CD4-positive, alpha-beta T cell (primary cell): ENCODE measurements at places on chromosomes 16 and 17.
A peak's percentile ranks its signal among the peaks of the same experiment; 100 is the strongest.

DNA sequence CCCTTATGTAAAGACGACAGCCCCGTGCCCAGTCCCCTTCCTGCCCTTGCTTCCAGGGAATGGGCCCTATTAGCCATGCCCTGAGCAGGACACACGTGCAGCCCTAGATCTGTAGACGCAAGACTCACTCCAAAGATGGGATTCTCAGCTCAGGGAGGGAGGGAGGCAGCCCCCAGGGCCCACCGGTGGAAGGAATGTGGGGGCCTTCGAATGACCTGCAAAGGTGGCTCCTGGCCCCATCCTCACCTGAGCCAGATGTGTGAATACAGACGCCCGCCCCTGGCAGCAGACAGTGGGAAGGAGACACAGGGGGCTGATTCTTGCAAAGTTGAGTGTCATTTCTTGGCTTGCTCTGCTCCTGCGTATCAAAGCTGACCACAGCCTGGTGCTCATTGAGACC is 47.8 kb downstream of the LITAF start:
- DNase-seq: no peak

- DNase-seq: no peak
Measured at GRCh38 chr17:70608957-70609356, 439.6 kb downstream of the KCNJ2 start.

DNA sequence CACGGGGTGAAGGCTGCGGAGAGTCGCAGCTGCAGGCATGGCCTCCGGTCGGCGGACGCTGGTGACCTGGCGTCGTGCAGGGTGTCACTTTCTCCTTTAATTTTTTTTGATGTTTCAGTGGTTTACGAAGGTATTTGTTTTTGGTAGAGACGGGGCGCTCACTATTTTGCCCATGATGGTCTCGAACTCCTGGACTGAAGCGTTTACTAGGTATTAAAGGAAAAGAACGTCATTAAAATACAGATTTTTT is 17.1 kb downstream of the ZNF213 start:
- no peak for DNase-seq

GRCh38 chr16:83686726-83687125 is 121.1 kb upstream of the HSBP1 start:
- DNase-seq: no peak

DNA sequence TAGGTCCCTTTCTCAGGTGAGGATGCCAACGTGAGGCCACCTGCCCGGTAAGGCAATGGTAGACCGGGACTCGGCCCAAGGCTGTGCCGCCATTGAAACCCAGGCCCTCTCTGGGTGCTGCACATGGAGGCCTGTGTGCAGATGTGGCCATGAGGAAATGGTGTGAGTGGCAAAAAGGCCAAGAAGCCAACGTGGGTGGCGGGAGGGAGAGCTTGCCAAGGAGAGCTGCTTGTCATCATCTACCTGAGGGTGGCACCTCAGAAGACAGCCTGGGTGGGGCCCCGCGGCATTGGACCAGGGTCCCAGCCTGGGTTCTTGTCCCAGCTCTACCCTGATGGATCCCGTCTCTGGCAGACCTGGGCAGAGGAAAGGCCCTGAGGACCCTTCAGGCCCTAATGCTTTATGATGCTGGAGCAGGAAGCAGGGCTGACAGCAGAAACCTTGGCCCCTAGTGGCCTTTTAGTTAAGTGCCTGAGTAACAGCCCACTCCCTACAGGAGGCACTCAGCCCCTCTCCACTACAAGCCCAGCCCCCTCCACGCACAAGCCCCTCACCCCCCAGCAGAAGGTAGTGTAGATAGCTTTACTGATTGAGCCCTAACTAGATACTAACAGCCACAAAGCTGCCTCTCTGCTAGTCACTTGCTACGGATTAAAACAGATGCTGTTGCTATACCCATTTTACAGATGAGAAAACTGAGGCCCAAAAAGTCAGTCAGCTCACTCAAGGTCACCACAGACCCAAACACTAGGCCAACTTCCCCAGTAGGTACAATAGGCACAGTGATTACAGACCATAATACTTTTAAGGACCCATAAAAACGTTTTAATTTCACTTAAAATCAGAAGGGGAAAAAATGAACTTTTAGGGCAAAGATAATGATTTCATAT is 26.2 kb upstream of the KIFC3 start:
- DNase-seq: no peak

DNA sequence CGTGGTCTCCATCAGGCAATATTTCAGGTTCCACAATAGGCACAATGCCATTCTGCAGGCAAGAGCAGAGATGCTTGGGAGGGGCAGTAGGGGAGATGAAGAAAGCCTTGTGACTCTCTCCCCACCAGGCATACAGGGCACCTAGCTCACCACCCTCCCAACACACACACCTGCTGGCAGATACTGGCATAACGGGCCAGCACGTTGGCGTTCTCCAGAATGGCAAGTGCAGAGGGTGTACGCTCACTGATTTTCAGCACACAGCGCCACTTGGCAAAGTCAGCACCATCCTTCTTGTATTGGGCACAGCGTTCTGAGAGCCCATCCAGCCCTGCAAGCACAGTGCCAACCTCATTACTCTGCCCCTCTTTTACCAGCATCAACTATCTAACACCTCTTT is 2.2 kb downstream of the ALDOC start:
- DNase-seq: peak; percentile 18

- no peak for DNase-seq
Measured at GRCh38 chr17:72503556-72503955, 382.7 kb downstream of the SOX9 start.

GRCh38 chr17:12282056-12282455 is 261.4 kb downstream of the MAP2K4 start:
- DNase-seq: no peak

DNA sequence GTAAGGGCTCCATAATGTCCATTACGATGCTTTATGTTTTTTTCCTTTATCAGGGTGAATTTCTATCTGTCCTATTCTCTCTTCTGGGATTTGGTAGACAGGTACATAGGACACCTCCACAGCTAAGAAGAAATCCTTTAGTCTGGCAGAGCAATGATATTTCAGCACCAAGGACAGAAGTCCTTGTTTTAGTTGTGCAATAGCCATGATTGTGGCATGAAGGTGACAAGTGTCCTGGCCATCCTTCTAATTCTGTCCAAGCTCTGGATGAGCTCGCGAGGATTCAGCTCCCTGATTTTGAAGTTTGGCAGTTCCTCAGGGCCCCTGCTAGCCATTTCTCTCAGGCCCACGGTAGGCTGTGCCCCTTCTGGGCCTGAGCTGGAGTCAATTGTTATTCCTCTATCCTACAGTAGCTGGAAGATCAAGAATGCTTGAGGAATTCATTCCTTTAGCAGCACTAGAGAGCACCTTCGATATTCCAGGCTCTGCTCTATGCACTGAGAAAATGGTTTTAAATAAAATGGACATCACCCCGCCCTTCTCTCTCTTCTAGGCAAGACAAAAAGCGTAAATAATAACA is 320.8 kb downstream of the XYLT1 start:
- no peak for DNase-seq

DNA sequence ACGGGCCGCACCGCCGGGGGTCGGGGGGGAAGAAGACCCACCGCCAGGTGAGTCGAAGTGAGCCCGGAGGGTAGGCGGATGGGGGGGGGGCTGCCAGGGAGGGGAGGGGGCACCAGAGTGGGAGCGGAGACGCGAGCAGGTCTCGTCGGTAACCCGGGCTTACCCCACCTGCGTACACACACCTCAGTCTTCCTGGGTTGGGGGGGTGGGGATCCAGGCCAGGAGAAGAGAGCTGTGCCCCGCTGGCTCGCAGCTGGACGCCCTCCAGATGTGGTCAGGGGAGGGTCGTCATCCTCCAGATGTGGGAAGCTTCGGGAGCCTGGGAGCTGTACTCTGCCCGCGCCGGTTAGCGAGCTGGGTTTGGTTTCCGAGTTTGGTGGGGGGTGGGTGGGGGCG is 1.2 kb downstream of the CACNA1G start:
- no peak for DNase-seq

DNA sequence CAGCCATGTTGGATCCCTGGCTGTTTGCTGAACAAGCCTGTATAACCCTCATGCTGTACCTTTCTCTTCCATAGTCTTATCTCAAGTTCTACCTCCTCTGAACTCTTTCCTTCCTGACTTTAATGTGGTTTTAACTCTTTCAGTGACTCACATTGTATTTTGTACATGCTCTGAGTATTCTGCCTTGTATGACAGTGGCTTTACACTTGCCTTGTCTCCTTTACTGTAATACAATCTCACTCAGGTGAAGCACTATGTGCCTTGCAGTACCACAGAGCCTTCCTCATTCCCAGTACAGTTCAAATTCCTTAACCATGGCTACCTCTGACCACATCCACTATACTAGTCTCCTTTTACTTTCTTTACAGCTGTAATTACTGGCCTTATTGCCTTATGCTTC is 14.1 kb downstream of the PSMD11 start:
- DNase-seq: no peak

DNA sequence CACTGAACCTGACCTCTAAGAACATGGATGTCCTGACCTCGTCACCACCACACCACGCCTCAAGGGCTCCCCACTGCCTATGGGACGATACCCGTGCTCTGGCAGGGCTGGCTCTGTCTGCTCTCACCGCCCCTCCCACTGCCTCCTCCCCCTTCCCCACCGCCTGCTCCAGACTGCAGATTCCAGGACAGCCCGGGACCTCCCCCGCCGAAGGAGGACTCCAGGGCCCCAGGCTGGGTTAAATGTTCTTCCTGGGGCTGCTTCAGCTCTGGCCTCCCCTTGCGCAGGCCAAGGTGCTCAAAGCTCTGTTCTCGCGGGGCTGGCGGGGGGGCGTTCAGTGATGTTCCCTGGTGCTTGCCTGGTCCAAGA is 3.1 kb downstream of the NPW start:
- DNase-seq: no peak

GRCh38 chr16:89135971-89136765 is 35.4 kb upstream of the CDH15 start:
- no peak for DNase-seq

DNA sequence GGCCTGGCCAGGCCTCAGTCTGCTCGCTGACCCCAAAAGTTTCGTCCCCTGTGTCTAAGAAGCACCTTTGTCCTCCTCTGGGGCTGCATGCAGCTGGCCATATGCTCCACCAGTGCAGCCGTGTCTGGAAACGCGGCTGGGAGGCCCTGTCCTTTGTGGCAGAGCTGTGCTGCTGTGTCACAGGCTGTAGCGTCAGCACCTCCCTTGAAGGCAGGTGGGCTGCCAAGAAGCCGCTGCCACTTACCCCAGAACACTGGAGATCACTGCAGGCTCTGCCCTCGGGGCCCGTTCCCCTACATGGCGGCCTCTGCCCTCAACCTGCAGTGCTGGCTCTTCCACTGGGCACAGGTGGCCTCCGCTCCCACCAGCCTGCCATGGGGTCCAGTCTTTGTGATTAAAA is 15.7 kb upstream of the MC1R start:
- no peak for DNase-seq

DNA sequence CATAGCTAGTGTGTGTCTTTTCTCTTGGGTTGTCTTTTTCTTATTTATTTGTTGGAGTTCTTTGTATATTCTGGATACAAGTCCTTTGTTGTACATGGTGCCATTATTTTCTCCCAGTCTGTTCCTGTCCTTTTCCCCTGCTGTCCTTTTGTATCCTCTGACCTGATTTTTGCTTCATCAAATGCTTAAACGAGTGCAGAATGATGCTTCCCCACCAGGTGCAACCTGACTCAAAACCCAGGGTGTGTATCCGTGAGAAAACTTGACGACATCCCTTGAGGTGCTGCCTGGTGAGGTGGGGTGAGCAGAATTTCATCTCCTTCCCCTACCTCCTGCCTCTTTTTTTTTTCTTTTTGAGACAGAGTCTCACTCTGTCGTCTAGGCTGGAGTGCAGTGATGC is 88.6 kb downstream of the NTN1 start:
- no peak for DNase-seq
